WERI-Rb-1 (cell line): ENCODE measurements at places on chromosomes 5 and 9.
A peak's percentile ranks its signal among the peaks of the same experiment; 100 is the strongest.

GRCh38 chr5:132830436-132831094, at the start of gene SHROOM1:
SHROOM1 (minus strand) TSS chr5:132830647; CDS start chr5:132826140, 4,507 bp downstream.
- peak; percentile 78 for DNase-seq

- DNase-seq = no peak
Measured at GRCh38 chr9:114830546-114830945, 24.7 kb upstream of the TNFSF15 start.

DNA sequence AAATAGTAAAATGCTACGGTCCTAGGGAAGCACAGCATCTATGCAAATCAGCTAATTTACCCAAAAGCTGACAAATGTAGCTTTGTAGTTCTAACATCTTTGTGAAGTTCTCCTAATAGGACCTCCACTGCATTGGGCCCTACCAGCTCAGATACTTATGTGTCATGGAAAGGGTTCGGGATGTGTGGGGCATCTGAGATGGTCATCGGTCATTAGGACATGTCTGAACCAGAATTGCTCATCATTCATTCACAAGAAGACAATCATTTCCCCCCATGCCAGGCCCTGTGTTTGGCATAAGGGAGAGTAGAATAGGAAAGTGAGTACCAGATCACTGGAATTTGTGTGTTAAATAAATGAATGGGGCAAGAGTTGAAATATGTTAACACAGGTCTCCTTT, 35.7 kb downstream of the PWWP2A start:
- no peak for DNase-seq

DNA sequence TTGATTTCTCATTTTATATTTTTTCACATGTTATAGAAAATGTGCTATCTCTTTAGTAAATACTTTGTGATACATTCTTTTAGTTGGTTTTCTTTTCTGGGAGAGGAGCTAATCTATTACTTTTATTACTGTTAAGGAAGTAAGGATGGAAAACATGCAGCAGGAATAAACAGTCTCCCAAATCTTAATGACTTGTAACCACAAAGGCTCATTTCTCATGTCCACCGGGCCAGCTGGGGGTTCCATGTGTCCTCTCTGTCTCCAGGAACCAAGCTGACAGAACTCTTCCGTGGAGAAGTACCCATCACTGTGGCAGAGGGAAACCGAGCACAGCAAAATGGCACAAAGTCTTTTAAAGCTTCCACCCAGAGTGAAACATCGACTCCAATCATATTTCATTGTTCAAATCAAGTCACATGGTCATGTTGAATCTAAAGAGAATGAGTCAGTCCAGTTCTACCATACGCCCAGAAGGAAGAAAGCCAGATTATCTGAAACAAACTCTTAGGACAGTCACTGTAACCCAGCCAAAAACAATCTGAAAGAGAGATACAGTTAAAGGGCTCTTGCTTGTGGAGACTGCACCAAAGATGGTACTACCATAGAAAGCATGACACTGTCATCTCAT, 97.1 kb upstream of the CDH6 start:
- no peak for DNase-seq

- no peak for DNase-seq
Measured at GRCh38 chr5:83145882-83146331, 68.6 kb downstream of the XRCC4 start.

DNA sequence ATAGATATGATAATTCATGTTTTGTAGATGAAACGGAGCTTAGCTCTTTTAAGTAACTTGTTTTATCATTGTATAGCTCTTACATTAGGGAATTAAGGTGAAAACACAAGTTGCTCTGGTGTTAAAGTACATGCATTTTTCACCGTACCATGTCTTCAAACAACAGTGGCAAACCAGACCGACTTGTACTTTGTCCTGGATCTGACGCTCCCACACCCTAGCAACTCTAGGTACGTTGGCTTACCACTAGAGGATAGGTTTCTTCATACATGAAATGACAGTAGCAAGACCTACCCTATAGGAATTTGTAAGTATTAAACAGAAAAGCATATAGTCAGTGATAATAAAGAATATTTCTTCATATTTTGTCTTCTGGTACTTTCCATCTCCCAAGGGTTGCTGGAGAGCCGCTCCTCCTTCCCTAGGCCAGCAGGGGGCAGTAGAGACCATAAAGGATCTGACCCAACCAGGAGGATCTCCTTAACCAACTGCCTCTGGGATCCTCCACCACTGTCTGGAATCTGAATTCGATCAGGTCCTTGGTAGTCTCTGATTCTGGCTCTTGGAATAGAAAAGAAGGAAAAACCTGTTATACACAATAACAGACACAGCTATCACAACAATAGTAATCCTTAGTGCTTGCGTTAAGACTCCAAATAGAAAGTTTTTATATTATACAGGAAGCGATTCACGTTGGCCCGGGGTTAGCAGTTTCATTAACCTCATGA, 136.7 kb downstream of the CAVIN4 start:
- peak; percentile 87 for DNase-seq

- no peak for DNase-seq
Measured at GRCh38 chr9:129172816-129173215, 5.2 kb downstream of the IER5L start.

GRCh38 chr5:149526845-149527590, 24.2 kb downstream of the CSNK1A1 start:
- no peak for DNase-seq

- no peak for DNase-seq
Measured at GRCh38 chr9:122988920-122989621, 44.4 kb upstream of the GPR21 start.

DNA sequence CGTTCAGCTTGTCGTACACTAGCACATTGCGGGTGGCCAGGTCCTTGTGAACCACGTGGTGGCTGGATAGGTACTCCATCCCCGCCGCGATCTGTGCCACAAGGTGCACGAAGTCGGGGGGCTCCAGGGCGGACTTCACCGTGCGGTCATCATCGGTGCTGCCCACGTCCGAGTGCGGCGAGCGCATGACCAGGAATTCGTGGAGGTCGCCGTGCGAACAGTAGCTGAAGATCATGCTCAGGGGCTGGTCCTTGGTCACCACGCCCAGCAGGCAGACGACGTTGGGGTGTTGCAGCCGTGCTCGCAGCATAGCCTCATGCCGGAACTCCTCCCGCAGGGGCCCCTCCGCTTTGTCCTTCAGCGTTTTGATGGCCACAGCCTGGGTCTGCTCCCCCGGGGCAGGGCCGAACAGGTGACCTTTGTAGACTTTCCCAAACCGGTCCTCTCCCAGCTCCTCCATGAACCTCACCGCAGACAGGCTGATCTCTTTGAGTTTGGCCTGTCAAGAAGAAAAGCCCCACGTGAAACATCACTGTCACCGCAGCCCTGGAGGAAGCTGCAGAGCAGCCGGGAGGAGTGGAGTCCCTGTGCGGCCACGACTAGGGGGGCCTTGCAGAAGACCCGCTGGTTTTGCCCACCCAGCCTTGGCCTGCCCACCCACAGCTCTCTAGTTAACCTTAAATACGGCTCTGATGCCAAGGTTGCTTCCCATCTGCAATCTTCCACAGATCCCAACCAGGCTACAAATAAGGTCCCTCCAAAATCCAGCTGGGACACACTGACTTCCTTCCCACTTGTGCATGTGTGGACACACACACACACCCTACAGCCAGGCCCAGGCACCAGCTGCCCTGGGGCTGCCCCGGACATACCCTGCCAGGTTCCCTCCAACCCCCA, 225.2 kb downstream of the ROR2 start:
- no peak for DNase-seq

DNA sequence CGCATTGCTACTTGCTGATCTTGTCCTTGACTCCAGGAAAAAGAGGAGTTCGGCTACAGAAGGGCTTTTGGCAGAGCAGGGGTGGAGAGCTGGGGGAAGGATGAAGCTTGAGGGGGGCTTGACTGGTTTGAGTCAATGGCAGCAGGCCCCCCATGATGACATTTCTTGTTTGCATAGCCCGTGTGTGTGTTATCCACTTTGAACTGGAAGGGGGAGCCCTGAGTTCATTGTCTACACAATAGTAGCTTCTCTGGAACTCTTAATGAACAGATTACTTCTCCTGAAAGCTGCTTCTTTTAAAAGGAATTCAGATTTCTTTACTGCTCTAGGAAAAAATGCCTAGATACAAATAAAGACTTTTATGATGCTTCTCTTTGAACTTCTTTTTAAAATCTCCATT, 2.3 kb downstream of the IFNB1 start:
- no peak for DNase-seq

DNA sequence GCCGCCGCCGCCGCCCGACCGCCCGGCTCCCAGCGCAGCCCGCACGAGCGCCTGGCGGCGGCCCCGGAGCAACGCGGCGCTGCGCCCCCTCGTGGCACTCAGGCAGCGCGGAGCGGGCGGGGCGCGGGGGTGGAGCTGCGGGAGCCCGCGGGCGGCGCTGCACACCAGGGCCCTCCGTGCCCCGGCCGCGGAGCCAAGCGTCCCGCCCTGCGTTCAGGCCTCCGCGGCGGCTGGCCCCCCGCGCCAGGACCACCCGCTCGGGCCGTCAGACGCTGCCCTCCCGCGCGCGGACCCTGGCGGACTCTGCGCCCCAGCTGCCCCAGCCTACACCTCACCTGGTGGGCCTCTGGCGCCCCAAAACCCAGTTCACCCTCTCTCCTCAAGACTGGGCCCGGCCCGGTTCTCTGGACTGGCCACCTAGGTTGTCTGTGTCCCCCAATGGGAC, at the start of gene RASGEF1C:
TSS of gene RASGEF1C (minus strand) at position 75 of the 445 bp plus-strand sequence. CDS start 71,159 bp downstream, outside the sequence.
- peak; percentile 39 for DNase-seq

GRCh38 chr9:16726718-16727451, 143.6 kb downstream of the BNC2 start:
- peak; percentile 64 for DNase-seq

DNA sequence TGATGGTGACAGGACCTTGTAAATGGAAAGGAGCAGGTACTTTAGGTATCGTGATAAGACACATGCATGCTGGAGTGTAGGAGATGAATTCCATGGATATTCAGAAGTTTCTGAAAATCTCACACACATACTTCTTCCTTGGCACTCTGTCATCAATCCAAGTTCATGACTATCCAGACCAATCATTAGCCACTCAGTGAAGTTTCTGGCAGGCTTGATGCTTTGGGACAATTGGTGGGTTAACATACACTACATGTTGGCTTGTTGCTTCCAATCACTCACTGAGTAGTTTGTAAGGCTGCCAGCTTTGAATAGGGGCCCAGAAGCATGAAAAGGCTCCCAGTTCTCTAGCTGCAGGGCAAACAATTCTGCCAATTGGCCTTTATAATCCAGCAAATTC, 147.6 kb downstream of the CEMIP2 start:
- no peak for DNase-seq

DNA sequence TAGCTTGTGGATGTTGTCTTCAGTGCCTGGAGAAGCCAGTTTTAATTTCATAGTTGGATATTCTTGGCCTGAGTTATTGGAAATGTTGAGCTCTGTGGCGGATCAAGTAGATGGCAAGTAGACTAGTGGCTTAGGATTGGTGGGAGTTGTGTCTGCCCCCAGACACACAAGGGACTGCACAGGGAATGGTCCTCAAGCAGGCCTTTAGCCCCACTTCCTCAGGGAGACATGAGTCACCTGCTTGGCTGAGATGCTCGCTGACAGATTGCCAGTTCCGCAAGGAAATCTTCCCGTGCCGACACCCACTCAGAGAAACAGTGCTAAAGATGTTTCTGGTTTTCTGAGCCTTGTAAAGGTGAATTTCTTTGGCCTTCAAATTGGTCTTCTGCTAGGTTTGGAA, 18.8 kb upstream of the CATSPER3 start:
- DNase-seq = no peak

DNA sequence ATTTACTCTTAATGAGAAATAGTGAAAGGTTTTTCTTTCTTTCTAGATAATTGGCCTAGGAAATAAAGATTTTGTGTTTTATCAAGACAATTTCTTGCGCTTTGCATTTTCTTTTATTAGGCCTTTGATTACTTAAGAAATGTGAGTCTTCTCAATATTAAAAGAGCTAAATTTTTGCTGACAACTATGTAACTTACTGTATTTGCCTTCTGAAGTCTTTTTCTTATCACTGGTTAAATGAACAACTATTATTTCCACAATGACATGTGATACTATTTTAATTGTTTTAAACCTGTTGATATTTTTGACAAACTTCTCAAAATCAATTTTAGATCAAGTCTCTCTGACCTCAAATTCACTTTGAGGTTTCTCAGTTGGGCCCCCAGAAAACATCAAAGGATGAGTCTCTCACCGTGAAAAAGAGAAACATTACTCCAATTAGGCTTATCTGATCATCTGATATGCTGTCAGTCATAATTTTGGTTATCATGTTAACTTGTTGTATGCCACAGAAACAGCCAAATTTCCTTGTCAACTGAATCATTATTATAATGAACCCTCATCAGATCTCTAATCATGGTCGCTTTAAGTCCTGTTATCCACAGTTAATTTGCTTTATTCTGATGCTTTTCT, 48.8 kb downstream of the RAPGEF1 start:
- DNase-seq = no peak

DNA sequence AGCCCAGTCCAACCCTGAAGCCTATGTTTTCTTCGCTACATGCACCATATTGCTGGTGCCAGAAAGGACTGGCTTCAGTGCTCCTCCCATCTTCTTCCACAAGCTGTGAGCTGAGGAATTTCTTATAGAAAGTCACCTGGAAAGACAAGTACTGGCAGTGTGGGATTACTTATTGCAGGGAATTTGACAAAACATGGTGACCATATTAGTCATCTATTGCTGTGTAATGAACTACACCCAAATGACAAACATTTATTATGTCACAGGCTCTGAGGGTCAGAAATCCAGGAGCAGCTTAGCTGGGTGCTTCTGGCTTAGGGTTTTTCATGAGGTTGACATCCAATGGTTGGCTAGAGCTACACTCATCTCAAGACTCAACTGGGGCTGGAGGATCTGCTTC, 75.5 kb downstream of the ENTREP1 start:
- no peak for DNase-seq

DNA sequence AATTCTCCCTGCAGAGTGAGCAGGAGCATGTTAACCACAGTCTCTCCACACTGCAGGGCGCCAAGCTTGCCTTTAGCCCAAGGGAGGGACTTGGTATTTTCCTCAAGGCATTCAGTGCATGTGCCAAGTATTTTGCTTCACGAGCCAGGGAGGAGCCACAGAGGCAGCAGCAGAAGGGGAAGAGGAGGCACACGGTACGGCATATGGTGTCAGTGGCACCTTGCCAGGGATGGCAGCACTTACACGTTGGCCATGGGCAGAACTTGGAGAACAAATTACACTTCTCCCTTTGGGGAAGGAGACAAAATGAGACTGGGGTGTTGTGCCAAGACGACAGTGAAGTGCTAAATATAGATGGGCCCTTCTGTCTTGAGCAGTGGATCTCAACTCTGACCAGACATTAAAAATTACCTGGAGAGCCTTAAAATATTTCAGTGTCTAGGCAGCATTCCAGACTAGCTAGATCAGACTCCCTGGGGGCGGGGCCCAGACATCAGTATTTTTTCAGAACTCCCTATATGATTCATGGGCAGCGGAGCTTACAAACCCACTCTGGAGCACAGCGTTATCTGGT, 155.8 kb downstream of the DRD1 start:
- DNase-seq = no peak

GRCh38 chr5:100623719-100624118, 88.5 kb downstream of the FAM174A start:
- no peak for DNase-seq

- DNase-seq = no peak
Measured at GRCh38 chr5:66931651-66932050, 264.9 kb downstream of the CD180 start.
